Fibroblast of the aortic adventitia (primary cell): ENCODE measurements at places on chromosomes 7 and 10. TPM values are rescaled to one million over a fixed set of nuclear protein-coding genes. Genes with fewer than 3 reads are reported as not detected.

DNA sequence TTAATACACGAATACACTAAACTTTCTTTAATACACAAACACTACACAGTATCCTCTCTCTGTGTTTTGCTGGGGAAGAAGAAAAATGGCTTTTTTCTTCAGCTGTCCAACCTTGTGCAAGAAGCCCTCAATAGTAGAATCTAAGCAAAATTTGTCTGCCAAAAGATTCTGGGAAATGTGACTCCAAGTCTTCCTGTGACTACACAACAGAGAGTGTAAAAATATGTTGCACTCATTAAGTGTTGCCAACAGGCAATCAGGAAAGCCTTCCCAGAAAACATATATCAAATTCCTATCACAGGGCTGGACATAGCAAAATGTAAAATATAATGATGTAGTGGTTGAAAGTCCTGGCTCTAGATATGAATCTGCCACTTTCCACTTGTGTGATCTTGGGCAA, 825.1 kb upstream of the ZWINT start:
- DNase-seq: no peak

DNA sequence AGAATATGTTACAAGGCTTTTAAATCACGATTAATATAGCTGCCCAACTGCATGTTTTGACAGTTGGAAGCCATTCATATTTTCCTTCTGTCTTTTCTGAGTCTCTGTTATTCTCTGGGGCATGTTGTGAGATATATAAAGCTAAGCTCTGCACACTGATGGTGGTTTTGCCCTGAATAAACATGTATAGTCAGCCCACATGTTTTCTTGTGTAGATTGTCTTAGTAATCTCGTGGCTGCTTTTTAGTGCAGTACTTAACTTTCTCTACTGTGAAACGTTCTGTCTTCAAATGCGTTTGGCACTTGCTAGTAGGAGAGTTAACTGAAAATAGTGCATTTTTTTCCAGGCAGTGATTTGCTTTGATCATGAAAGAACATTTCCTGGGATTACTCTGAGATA, 268.5 kb downstream of the DNAJB9 start:
- no peak for DNase-seq

The MALRD1 gene
- 0.36 TPM in 1 of 2 replicates, not detected in the other for total RNA-seq

- peak; percentile 64 for DNase-seq
Measured at GRCh38 chr10:125147971-125148439, 12.4 kb downstream of the CTBP2 start.

DNA sequence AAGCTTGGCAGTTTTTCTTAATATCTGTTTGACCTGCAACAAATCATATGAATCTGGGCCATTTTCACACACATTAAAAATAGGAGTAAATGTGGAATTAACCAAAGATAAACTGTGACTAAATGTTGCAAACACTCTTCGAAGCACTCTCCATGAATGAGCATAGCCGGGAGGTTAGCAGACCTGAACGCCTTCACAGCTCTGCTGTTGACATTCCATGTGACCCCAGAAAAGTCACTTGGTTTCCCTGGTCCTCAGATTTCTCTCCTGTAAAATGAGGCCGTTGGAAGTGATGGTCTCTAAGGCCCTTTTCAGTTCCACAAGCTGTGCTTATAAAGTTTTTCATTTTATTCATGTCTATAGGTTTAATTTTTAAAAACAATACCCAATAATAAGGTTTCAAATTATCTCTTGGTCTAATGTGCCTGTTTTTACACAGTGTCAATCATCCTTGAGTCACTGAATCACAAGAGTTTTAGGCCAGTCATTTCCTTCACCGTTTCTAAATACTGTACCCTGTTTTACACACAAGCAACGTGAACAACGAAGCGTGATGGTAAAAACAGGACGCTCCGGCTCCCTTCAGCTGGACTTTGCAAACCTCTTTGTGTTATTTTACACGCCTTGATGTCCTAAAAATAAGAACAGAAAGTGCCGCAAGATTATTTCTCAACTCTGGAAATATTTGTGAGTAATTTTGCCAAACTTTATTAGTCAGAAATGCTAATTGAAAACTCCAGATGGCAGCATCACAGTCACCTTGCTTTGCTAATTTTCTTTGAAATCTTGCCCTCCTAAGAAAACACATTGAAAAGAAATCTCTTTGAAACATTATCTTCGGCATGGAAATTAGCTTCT, 38.6 kb upstream of the MET start:
- peak; percentile 58 for DNase-seq

DNA sequence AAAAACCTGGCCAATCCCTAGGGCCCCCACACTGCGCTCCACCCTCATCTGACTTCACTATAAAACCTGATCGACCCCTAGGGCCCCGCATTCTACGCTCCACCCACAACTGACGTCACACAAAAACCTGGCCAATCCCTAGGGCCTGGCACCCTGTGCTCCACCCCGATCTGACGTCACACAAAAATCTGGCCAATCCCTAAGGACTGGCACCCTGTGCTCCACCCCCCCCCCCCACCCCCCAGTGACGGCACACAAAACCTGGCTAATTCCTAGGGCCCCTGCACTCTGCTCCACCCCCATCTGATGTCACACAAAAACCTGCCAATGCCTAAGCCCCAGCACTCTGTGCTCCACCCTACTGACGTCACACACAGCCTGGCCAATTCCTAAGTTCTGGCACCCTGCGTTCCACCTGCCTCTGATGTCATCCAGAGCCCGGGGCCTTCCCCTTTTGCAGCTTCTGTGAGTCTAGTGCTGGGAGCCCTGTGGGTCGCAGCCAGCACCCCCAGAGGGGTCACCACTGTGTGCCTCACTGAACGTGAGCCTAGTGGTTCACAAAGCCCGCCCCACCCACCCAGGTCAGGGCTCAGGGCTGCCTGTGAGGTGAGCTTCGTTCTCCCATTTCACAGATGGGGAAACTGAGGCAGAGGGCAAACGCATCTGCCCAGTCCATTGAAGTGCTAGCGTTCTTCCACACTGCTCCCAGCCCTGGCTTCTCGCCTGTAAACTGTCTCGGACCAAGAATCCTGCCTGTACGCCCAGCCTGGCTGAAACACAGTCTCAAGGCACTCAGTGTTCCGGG, 40.6 kb downstream of the MICALL2 start:
- DNase-seq: peak; percentile 28

- DNase-seq: no peak
Measured at GRCh38 chr10:24544776-24545175, 178.9 kb downstream of the ARHGAP21 start.

DNA sequence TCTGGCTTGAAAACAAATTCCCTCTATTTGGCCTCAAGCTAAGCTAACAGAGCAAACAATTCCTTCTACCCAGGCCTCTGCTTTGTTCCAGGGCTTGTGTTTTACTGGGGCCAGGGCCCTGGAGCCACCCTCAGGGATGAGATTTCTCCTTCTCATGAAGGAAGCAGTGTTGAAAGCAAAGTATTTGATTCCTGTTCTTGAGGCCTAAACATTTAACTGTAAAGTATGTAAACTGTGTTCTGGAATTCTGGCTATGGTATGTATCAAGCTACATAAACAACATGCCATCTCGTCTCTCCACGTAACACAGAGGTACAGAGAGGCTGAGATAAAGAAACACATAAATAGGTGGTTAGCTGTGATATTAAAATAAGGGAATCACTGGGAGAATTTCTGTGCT, 81.8 kb downstream of the HERPUD2 start:
- no peak for DNase-seq

GRCh38 chr10:11104772-11105675, 87.4 kb downstream of the CELF2 start:
- no peak for DNase-seq

The SEC61G gene
- 190 and 764 TPM in 2 replicates for total RNA-seq

DNA sequence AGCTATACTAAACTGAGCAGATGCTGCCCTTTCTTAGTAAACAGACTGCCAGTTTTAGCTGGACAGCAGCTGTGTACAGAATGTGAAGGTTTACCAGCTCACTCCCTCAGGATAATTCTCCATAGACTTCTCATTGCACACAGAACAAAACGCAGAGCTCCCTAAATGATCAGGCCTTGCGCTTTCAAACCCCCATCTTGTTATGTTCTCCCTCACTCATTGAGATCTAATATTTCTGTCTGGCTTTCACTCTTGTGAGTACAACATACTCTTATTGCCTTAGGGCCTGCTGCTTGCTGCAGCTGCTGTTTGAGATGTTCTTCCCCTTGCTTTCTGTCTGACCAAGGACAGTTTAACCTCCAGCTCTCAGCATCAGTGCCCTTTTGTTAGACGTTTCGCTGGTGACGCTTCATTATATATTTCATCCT, 17.3 kb downstream of the VWDE start:
- no peak for DNase-seq
